Gastroesophageal sphincter (tissue), 4 donors: ENCODE measurements at places on chromosomes 7 and 10.
A peak's percentile ranks its signal among the peaks of the same experiment; 100 is the strongest.

DNA sequence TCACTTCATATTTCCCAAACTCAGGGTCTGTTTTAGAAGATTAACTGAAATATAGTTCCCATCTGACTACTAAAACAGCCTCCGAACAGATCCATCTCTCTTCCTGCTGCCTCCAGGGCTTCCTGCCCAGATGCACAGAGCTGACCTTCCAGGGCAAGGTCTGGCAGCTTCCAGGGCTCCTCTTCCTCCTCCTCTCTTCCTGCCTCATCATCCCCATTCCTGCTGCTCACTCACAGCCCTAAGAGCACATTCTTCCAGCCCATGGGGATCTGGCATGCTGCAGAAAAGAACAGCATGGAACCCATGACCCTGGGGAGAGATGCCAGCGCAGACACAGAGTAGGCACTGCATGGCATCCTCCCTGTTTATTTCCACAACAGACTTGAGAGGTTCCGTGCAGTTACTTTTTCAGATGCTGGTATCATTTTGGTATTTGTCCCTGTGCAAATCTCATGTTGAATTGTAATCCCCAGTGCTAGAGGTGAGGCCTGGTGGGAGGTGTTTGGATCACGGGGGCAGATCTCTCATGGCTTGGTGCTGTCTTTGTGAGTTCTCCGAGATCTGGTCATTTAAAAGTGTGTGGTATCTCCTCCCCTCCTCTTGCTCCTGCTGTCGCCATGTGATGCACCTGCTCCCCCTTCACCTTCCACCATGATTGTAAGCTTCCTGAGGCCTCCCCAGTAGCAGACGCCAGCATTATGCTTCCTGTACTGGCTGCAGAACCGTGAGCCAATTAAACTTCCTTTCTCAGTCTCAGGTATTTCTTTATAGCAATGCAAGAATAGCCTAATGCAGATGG, 4.4 kb downstream of the PKD1L1 start:
- ATAC-seq = no peak

GRCh38 chr10:24694086-24694485, 29.6 kb downstream of the ARHGAP21 start:
- ATAC-seq = no peak

DNA sequence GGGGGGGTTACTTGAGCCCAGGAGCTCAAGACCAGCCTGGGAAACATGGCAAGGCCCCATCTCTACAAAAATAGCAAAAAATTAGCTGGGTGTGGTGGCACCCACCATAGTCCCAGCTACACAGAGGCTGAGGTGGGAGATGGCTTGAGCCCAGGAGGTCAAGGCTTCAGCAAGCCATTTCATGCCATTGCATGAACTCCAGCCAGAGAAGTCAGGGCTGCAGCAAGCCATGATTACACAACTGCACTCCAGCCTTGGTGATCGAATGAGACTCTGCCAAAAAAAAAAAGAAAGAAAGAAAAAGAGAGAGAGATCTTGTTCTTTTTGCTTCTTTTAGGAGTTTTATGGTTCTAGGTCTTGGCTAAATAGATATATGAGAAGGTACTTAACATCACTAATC, 200.2 kb upstream of the PHYHIPL start:
- no peak for ATAC-seq

GRCh38 chr7:137760111-137760510, 86.7 kb downstream of the DGKI start:
- ATAC-seq = no peak

GRCh38 chr7:87687653-87688254, 59.6 kb downstream of the RUNDC3B start:
- ATAC-seq = no peak

DNA sequence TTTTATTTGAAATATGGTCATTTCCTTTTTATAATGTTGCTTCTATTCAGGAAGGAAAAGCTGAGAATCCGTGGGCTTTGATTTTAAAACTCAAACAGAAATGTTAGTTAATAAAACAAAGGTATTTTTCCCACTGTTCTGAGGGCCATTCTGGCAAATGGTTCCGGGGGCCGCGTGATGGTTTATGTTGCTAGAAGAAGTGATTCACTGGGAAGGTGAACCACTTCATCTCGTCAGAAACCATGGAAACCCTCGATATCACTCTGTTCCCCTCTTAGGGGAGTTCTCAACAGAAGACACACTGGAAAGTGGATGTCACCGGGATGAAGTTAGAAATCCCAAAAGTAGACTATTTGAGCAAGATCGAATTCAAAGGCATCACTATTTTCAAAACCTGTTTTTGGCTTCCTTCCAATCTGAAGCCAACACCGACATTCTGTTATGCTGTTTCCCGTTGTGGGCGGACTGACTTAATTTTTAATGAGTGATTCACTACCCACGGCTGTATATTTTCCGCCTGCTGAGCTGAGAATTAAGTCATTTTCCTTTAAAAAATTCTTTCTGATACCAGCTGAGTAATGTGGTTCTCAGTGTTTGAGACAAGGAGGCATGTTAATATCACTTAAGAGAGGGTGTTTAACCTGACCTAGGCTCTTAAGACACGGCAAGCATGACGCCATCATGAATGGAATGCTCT, 84.1 kb downstream of the PTPRE start:
- ATAC-seq = peak; percentile 73

GRCh38 chr7:20085086-20085485, 132.1 kb downstream of the MACC1 start:
- peak; percentile 46 for ATAC-seq

DNA sequence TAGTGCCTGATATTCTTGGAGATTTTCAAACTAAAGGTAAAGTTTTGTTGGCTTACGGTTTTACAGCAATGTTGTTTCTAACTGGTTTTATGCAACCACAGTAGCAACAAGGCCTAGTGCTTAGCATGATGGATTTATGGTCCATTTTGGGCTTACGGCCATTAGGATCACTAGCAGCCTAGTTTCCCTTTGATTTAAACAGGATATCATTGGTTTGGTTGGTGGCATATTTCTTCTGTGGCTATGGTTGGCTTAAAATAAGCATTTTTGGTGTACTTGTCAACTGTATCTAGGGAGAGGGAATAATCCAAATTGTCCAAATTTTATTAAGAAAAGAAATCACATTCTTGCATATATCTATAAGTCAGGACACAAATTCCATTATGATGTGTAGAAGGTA, 194.0 kb downstream of the HDAC9 start:
- ATAC-seq = no peak

GRCh38 chr10:31368724-31369123, 49.7 kb downstream of the ZEB1 start:
- no peak for ATAC-seq

DNA sequence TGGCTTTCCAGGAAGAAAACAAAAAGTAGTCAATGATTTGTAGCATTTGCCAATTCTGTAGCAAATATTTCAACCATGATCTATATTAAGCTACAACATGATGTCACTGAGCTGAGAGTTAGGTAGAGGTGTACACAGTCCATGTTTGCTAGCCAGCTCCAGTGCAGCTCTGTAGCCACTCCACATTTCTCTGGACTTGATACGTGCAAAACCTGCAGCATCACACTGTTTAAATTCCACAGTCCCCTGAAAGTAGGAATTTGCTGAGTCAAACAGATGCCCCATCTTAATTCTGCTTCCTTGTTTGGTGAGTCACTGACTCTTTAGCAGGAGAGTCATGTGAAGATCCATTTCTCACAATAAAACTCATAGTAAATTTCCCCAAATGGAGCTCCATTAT, 89.8 kb upstream of the LRRTM3 start:
- no peak for ATAC-seq

GRCh38 chr7:27576360-27576944, 86.2 kb downstream of the HIBADH start:
- no peak for ATAC-seq

GRCh38 chr10:123009105-123009820, 457 bp downstream of the ACADSB start:
- ATAC-seq = peak; percentile 34

DNA sequence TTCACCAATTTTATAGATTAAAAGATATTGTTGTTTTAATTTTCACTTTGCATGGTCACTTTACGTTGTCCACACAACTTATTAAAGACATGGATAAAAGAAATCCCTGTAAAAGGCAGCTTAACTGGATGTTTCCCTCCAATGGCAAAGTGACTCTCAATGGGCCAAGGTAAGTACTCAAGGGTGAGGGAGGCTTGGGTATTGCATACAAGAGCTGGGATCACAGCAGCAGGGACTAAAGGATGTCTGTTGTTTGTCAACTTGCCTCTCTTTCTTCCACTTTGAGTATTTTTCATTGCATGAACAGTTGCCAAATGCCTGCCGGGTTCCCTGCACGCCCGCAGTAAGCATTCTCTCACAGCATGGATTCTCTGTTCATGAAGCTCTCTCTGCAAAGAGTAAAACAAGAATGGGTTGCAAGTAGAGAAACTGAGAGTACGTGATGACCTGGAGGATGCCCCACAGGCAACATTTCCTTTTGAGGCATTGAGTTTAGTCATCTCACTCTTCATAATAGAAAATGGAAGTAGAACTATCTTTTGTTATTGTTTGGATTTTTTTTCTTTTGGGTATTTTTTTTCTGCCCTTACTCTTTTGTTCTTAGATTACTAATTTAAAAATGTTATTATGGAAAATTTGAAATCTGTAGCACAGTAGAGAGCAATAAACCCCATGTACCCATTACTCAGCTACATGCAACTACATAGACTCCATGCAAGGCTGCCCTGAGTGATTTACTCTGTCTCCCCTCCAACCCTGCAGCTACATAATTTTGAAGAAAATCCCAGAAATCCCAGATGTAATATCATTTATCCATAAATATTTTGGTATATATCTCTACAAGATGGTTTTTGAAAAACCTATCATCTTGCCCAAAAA, 26.3 kb downstream of the GPR141 start:
- ATAC-seq = no peak

DNA sequence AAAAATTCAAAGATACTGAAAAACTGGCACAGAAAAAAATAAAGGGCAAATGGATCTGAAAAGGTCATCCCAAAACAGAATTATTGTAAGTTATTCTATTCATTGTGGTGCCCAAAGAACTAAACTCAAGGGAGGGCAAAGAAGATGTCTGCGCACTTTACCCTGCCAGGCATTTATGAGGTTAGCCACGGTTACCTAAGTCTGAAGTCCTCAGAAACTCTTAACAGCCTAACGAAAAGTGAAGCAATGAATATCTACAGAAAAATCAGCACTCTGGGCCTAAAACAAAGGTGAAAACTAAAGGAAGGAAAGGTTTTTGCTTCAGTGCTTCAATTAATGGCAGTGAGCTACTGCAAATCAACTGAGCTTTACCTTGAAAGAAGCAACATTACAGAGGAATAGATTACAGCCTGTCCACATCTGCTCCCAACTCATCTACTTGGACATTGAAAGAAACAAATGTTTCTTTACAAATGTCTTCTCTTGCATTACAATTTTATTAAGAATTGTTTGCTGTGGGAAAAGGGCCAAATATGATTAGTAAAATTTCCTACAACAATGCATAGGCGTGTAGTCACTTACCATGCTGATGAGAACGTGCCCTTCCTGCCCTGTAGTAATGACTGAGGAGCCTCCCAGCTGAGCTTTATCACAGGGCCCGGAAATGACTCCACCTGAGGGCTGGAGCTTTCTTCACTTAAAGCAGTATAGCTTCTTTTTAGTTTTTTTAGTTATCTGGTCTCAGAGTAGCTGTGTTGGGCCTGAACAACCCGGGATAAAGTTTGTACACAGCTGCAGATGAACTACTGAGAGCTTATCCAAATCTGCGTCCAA, at the start of gene TUBAL3:
TSS of gene TUBAL3 (minus strand) at position 621 of the 834 bp plus-strand sequence. CDS start at position 585, 36 bp downstream.
- ATAC-seq = no peak

GRCh38 chr7:142063551-142064442, 47.7 kb upstream of the MGAM2 start:
- ATAC-seq = no peak
